GM04504 (cell line): ENCODE measurements at places on chromosomes 5 and 9.

GRCh38 chr9:99931155-99931840, 24.8 kb downstream of the STX17 start:
- DNase-seq = no peak

DNA sequence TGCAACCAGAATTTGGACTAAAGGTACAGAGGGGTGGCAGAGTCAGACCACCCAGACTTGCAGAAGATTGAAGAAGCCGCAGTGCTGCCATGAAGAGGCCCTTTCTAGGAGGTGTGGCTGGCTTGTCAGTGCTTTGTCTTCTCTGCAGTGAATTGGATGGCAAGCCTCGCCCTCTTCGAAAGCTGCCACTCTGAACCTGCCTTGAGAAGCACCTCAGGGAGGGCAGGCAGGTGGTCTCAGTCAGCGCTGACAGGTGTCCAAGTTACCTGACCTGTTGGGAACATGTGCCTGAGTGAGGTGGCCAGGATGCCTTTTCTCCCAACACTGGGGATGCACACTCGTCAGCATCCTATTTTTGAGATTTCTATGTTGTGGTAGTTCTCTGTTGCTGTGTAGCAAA, 6.2 kb downstream of the TENT4A start:
- DNase-seq = no peak

- DNase-seq = no peak
Measured at GRCh38 chr9:21432672-21433425, 7.4 kb upstream of the IFNA1 start.

DNA sequence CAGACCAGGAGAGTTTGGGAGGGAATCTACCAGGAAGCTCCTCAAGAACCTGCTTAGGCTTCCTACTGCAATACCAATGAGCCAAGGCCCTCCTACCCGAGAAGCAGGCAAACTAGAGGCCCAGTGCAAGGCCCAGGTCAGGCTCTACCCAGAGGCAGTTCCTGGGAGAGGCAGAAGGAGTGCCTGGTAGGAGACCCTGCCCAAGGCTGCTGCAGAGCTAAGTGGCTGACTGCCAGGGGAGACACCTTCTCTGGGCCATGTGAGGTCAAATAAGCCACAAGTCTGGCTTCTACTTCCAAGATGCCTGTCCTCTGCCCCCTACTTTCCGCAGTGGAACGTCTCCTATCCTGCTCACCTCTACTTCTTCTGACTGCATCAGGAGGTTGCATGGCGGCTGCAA, 17.8 kb downstream of the ACSL6 start:
- no peak for DNase-seq

DNA sequence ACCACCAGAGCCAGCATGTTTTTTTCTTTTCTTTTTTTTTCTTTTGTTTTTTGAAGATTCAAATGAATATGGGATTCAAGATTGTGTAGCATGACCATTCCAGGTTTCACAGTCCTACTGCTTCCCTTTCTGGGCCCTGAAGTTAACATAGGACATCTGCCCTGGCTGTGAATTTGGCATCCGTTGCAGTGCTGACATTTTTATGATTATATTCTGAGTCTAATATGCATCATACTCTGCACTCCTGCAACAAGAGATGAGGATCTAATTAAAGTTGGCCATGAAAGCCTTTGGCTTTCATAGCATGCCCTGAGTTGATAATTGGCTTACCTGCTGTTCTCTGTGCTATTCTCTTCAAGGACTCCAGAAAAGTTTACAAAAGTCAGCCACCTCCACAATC, 29.8 kb downstream of the C5orf22 start:
- peak; percentile 59 for DNase-seq

- no peak for DNase-seq
Measured at GRCh38 chr9:91240596-91241165, 121.0 kb downstream of the AUH start.

- DNase-seq = no peak
Measured at GRCh38 chr9:33840381-33840780, 23.4 kb downstream of the UBE2R2 start.

- no peak for DNase-seq
Measured at GRCh38 chr5:138514021-138514420, 29.0 kb downstream of the ETF1 start.

DNA sequence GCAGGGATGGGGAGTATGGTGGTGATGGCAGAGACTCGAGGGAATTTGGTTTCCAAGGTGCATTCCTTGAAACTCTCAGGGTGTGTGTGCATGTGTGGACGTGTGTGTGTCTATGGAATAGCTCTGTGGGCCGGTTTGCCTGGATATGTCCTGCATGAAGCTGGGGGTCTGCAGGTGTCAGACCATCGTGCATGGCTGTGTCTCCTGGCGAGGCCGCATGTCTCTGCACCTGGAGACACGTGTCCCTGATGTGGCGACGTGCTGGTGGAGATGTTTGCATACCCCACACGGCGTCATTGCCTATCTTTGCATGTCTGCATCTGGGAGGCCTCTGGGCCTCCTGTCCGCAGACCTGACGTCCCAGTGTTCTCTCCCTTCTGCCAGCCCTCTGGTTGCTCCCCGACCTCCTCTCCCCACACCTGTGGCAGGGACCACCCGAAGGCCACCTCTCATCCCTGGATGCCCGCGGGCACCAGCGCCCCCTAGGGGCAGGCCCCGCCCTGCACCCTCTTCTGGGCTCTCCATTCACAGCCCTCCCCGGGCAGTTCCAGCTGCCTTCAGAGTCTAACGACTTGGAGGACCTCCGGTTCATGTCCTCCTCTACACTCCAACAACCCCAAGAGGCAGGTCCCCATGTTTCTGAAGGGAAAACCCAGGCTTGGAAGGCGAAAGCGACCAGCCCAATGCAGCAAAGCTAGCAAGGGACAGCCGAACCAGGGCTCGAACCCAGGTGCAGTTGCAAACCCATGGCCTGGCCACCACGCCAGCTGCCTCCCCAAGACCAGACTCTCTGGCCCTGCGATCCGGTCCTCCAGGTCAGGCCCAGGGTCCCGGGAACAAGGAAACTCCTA, 88.6 kb downstream of the LMX1B start:
- no peak for DNase-seq

GRCh38 chr9:93776873-93777272, 178.3 kb downstream of the BARX1 start:
- no peak for DNase-seq

DNA sequence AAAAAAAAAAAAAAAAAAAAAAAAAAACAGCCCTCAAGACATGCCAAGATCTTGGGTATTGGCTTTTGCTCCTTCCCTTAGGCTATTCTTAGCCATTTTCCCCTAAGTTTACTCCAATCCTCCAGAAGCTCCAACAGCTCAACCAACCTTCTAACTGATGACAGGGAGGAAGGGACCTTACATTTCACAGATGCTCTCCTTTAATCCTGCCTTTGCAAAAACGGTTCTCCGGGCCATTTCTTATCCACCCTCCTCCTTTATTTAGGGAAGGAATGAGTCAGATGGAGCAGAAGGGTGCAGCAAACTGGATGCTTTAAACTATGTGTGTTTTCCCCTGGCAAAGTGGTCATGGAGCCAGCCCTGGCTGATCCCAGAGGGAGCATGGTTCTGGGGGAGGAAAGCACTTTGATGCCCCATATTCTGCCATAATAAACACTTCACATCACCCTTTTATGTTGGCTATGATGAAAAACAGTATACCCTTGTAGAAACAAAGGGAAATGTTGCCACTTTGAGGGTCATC, 369.4 kb upstream of the DMAC1 start:
- DNase-seq = no peak

GRCh38 chr5:126519637-126520592, 75.1 kb downstream of the ALDH7A1 start:
- DNase-seq = peak; percentile 8

- DNase-seq = peak; percentile 60
Measured at GRCh38 chr9:97632248-97632984, 752 bp downstream of the TSTD2 start.

- DNase-seq = no peak
Measured at GRCh38 chr9:124450241-124450924, at the start of gene ADGRD2. ADGRD2 (plus strand) TSS chr9:124450451; CDS start chr9:124451667, 1,216 bp downstream.

DNA sequence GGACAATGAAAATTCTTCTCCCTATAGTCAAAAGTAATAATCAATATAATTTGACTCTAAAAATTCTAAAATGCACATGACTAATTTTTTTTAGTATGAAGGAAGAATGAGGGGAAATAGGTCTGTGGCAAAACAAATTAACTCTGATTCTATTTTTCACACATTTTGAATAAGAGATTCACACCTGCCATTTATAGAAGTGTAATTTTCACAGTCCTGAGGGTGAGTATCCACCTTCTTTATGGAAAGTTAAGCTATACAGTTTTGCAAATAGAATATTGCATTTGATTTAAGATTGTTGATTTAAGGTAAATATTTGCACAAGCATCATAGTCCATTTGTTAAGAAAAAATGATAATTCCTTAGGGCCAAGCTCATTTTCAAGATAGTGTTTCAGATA, 417.7 kb downstream of the CHSY3 start:
- no peak for DNase-seq

DNA sequence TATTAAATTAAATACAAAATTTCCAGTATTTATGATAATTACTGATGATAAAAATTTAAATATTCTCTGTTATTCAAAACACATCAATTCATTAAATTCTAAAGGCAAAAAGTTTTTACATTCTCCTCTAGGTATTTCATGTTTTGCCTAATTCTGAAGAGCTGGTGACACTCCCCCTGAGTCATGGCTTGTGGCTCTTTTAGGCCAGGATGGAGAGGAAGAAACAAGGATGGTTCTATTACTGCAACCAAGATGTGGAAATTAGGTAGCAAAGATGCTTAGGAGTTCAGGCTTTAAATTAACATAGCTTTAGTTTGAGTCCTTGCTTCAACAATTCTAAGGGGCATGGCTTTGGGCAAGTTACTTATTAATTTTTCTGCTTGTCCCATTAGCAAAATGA, 1295.8 kb downstream of the EFNA5 start:
- no peak for DNase-seq

DNA sequence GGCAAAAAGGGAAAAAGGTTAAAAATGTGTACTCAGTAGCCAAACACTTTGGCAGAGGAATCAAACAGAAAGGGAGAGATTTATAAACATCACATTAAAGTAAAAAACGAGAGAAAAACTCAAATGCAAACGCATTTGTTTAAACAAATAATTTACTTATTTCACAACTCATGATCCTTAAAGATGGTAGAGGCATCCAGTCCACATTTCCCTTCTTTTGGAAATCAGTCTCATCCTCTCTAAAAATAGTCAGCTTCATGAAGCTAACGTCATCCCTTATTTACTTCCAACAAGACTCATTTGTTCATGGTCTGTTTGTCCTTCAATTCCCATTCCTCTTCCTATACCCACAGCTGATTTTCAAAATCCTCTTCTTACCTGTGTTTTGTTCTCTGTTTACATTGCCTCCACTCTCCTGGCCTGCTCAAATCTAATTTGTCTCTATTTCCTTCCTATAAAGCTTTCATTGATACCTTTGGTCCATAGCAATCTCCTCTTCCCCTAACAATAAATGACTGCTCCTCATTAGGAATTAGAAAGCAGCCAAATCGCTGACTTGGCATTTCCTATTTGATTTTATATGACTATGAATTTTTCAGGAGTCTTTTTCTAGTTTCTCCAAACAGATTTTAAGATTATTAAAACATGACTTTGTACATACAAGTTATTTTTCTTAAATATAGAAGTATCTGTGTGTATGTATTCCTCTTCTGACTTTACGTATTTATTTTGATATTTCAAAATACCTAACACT, 805.3 kb downstream of the TLE1 start:
- DNase-seq = no peak

GRCh38 chr5:172659909-172660628, 19.0 kb downstream of the NEURL1B start:
- peak; percentile 70 for DNase-seq

DNA sequence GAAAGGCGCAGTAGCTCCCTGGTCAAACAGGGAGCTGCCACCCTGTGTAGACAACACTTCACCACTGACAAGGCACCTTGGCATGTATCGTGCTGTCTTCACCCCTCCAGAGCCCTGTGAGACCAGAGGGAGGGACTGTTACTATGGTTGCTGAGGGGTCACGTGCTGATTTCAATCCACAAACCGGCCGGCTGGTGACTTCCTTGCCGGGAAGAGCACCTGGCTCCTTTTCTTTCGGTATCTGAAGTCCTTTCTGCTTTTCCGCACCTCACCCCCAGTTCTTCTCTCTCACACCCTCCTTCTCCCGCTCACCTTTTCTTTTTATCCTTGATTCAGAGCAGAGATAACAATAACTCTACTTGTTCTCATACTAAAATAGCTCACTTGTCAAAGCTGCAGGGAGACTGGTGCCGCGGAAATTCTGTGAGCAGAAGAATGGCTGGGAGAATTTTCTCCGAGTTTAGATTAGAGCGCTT, 327.2 kb downstream of the ZSWIM6 start:
- DNase-seq = no peak

- no peak for DNase-seq
Measured at GRCh38 chr9:14103115-14103514, 210.8 kb downstream of the NFIB start.

DNA sequence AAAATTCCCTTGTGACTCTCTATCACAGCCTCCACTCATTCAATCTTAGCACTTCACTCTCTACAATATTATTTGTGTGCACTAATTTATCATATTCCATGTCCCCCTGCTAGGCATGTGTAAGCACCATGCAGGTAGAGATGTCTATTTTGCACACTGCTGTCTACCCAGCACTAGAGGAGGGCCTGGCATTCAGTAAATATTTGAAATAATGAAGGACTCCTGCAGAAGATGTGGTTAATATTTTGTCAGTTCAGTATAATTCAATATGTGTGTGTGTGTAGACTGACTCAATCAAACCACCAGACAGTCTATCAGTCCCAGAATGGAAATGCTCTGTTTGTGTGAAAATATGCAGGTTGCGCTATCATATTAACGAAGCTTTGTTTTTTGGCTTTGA, 313.6 kb upstream of the CDH6 start:
- DNase-seq = no peak

DNA sequence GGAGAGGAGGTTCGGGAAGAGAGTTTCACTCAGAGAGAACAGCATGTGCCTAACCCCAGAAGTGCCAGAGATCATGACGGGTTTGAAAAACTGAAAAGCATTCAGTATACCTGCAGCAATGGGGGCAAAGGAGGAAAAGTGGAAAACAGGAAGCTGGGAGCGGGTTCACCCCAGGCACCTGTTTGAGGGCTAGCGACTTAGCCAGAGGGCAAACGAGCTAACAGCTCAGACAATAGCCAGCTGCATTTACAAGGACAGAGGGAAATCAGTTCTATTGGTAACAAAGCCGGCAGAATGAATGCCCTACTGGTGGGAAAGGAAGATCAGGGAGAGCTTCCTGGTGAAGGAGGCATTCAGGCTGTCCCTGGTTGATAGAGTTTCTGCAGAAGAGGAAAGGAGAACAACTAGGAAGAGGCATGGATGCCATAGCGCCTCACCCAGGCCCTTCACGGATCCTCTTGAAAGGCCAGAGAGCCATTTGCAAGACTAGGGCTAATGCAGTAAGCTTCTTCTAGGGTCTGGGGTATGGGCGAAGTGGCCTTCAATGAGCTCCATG, 141.7 kb upstream of the ADRA1B start:
- no peak for DNase-seq
